ENCODE measurements at places on chromosomes 3 and 15. TPM values are rescaled to one million over a fixed set of nuclear protein-coding genes. Genes with fewer than 3 reads are reported as not detected.

GOLGA8G gene
- not detected for total RNA-seq

SNTN gene
- not detected for total RNA-seq

FETUB gene
- not detected for total RNA-seq

GP5 gene
- total RNA-seq: 0.90 TPM

CKMT1B gene
- total RNA-seq: 0.63 TPM

CCR4 gene
- 0.53 TPM for total RNA-seq

NPAP1 gene
- total RNA-seq: 0.58 TPM

PLEKHO2 gene
- total RNA-seq: 25.6 TPM

Measured in urinary bladder (tissue), 4 donors.